ENCODE measurements at places on chromosomes 12 and 14.

- DNase-seq: no peak
These were observed 295.3 kb downstream of the AACS start for GRCh38 chr12:125360540-125360939.

DNA sequence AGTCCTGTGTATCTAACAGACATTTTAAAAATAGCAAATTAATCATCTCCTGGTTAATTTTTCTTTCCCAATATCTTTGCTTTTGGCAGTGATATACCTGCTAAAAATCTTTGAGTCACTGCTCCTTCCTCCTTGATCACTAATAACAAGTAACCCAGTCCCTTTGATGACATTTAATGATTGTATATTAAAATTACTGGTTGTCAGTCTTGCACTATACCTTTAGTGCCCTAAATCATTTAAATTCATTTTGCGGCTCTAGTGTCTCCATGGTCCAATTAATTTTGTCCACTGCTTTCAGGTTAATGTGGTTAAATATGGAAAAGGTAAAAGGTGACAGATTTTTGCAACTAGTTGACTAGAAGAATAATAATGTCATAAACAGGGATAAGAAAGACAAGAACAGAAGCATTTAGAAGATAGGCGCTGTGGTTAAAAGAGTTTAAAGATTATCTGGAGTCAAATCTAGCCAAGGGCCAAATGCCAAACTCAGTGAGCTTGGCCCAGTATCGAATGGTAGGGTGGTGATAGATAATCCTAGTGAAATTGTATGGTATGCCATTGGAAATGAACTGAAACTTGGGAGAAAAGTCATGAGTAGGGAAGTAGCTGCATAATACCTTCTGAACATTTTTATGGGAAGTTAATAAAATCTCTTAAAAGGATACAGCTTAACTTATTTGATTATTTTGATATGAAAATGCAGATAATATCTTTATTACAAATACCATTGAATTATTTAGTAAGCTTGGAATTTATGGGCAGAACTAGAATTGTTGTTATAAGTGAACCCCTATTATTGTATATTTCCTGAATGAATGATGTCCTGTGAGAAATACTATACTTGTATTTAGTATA is 115.0 kb downstream of the PCNX1 start:
- DNase-seq: no peak

GRCh38 chr12:2540535-2540941 is 254.2 kb upstream of the FKBP4 start:
- no peak for DNase-seq

GRCh38 chr14:72666610-72667009 is 227.3 kb downstream of the DPF3 start:
- DNase-seq: peak; percentile 50

DNA sequence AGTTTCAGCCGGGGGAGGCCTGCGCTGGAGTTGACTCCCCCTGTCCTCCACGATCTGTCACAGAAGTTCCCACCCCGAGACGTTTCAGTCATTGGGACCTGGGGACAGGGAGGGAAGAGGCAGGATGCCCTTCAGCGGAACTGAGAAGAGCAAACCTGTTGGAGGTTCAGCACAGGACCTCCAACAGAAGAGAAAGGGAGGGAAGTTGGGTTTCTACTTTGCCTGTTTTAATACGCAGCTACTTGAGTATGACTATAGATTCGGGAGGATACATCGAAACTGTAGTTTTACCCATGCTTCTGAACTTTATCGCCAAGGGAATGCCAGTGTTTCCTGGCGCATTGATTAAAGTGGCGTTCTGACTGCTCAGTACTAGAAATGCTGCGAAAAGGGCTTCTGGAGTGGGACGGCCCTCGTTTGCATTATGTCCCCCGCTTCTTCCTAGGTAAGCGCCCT is 2.3 kb upstream of the DUSP6 start:
- DNase-seq: no peak

GRCh38 chr14:62558451-62558850 is 486.8 kb downstream of the KCNH5 start:
- DNase-seq: no peak

Data from AG04450 (cell line).